ENCODE measurements at places on chromosomes 6 and 20. TPM values are rescaled to one million over a fixed set of nuclear protein-coding genes. Genes with fewer than 3 reads are reported as not detected.
A peak's percentile ranks its signal among the peaks of the same experiment; 100 is the strongest.

C6orf120 gene
- 44.8 TPM for polyA plus RNA-seq

DNA sequence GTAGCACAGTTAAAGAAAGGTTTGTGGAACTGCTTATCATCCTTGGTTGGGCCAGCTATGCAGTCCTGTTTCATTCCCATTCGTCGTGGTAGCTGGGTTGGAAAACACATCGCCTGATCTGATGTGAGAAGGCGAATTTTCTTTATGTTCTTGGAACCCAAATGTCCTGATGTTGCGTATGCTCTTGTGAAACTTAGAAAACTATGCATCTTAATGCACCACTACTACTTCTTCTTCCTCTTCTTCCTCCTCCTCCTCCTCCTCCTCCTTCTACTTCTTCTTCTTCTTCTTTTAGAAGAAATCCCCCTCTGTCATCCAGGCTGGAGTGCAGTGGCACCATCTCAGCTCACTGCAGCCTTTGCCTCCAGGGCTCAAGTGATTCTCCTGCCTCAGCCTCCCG lies 381.6 kb downstream of the UTRN start:
- DNase-seq, result no peak

DNA sequence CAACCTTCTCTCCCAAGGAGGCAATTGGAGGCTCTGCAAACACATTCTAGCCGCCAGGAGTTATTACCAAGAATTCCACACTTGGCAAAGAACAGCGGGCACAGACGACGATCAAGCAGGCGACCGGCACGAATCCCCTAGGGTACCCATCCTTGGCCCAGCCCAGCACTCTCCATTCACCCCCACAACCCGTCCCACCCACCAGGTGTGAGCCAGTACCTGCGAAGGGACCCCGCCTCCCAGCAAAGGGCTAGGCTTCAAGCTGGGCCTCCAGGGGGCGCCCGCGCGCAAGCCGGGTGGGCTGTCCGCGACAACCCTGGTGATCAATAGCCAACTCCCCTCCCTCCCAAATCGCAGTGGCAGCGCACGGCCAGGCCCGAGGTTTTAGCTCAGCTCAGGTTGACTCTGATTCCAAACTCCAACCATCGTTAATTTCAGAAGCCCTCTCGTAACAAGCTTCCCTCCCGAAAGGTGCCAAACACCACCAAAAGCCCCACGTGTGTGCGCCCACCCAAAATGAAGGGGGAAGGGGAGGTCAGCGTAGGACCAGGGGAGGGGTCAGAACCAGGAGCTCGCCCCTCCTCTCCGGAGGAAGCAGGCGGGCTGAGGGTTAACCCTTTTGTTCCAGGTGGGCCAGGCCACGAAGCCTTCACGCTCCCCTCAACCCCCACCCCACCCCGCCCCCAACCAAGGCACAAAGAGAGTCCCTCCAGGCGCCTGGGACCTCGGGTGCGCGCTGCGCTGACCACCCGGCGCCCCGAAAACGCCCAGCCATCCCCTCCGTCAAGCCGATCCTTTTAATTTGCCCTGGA lies 2.1 kb downstream of the SALL4 start:
- peak; percentile 71 for DNase-seq

- DNase-seq, result no peak
Measured at GRCh38 chr6:148674306-148674705, 72.5 kb upstream of the UST start.
